ENCODE measurements at places on chromosomes 7 and 10.

- DNase-seq, result no peak
These were observed 226.6 kb upstream of the RHOBTB1 start for GRCh38 chr10:61170594-61170993.

- DNase-seq, result no peak
These were observed 307.8 kb upstream of the TPK1 start for GRCh38 chr7:145143685-145144084.

GRCh38 chr7:99422186-99422585 lies 13.4 kb downstream of the BUD31 start:
- DNase-seq, result no peak

DNA sequence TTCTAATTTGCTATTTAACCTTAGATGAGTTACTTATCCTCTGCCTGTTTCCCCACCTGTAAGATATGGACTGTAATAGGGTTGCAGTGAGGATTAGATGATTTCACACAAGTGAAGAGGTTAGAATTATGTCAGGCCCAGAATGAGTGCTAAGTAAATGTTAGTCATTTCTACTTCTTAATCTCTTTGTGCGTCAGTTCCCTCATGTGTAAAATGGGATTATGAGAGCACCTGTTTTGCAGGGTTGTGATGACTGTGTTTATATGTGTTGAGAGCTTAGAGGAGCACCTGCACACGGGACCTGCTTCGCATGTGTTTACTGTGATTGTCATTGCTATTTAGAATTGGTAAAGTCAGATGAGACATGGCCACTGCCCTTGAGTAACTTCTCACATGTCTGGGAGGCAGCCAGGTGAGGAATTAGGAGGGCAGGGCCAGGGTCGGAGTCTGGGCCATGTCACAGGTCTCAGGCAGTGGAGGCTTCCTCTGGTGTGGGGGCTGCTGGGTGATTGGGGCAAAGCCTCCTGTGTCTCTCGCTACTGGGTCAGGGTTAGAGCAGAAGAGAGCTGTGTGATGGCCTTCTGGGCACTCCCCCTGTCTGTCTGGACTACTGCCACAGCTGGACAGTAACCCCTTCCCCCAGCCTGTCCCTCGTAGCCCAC lies 106.7 kb downstream of the WDFY4 start:
- no peak for DNase-seq

GRCh38 chr10:70982443-70982842 lies 94.1 kb upstream of the PCBD1 start:
- peak; percentile 1 for DNase-seq

- no peak for DNase-seq
These were observed 7.2 kb downstream of the CPA2 start for GRCh38 chr7:130273933-130274255.

DNA sequence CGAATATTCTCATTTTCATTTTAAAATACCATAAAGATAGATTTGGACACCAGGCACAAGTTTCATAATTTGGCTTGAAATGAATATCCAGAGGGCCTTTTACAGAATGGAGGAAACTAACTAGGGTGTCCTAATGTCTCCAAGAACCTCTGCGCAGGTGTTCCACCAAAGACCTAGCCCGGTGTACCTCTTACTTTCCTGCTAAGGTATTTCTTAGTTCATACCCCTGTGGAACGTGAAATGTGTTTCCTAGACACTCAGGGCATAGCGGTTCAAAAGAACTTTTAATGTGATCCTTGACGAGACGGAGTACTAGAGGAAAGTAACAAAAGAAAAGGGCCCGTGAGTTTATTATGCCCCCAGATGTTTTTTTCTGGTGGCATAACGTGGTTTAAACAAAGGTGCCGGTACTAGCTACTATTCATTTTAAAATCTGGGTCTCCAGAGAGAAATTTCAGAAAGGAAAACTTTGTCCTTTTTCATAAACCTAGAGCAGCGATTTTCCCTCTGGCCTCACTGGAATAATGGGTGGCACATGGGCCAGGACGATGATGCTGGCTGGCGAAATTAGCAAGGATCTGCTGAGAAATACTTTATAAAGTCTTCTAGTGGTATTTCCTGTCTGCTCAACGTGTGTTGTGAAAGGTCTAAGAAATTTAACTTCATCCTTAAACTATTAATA lies 1.4 kb downstream of the APBB1IP start:
- peak; percentile 24 for DNase-seq

GRCh38 chr10:47031211-47031900 lies 120.1 kb downstream of the PTPN20 start:
- no peak for DNase-seq

DNA sequence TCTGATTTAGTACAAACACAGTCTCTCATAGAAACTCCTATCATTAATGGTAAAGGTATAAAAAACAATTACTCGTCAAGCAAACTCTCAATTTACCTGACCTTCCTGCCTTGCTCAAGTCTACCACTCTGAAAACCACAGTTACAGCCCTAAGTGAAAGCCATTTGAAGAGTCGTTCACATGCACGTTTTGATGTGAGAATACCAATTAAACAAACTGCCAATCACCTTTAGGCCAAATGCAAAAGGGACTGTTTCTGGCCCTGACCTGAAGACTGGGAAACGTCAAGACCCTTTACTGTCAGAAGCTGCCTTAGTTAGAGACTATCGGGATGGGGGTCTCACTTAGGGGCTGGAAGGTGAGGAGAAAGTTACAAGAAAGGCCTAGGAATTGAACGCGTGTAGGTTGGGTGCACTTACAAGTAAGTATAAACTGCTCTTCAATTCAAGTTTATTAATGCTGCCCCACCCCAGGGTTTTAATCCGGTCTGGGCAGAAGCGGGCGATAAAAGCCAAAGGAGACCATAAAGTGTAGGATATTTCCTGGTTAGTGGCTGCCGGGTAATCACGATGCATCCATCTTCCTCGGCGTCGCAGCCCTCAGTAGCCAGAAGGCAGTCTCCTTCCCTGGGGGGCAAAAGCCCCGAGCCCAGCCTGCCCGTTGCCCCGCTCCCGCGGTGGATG lies 935 bp downstream of the TM9SF3 start:
- DNase-seq, result peak; percentile 65

DNA sequence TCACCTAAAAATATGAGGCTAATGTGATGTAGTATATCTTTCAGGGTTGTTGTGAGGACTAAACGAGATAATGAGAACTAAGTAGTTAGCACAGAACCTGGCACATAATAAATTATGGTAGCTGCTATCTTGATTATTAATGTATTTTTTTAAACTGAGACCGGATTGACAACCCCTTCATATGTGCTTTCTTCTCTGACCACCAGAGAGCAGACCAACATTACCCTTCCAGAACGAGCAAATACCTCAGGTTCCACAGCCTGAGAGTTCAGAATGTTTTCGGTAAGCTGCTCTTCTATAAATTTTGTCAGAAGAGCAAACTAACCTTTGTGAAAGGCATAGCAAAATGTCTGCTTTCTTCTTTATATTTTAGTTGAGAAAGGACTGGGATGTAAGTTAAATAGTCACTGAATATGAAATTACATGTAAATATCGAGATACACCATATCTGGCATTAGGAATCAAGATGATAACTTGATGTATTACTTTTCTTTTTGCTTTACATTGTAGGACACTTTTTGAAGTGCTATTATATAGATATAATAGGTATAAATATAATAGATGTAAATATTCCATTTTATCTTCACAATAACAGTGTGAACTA lies 13.6 kb upstream of the BPGM start:
- peak; percentile 72 for DNase-seq

DNA sequence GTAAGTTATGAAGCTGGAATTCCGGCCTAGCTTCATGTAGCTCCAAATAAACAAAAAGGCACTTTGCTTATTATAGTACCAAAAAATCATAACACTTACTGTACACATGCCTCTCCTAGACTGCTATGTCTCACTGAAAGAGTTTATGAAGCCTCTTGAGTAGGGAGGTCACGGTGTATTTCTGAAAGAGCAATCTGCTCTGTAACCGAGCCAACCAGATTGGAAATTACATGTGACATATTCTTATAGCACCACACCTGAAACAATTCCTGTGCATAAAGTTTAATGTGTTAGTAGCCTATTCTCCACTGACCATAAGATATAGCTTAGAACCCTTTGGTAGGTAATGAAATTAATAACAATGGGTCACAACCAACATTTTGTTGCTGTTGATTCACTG lies 1.3 kb upstream of the FAM3C start:
- DNase-seq, result no peak

- DNase-seq, result no peak
These were observed at the start of gene SYCE1 for GRCh38 chr10:133565441-133566294. Gene SYCE1 (minus strand): TSS chr10:133565583. CDS start chr10:133565529, 54 bp downstream.

DNA sequence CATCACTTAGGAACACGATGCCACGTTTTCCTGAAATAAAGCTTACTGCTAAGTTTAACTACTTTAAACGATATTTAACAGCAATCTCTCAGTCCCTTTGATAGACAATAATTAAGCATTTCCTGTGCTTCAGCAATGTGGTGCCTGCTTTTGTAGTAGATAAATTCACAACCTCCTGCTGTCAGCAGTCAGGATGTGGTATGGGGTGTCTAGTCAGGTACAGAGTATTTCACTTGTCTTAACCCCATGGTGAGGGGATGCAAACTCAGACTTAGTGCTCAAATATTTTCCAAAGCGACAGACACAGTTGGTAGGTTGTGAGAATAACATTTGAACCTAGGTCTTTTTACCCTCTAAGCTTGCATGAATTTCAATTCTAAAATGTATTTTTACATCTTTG lies 526.2 kb upstream of the PFKP start:
- no peak for DNase-seq

DNA sequence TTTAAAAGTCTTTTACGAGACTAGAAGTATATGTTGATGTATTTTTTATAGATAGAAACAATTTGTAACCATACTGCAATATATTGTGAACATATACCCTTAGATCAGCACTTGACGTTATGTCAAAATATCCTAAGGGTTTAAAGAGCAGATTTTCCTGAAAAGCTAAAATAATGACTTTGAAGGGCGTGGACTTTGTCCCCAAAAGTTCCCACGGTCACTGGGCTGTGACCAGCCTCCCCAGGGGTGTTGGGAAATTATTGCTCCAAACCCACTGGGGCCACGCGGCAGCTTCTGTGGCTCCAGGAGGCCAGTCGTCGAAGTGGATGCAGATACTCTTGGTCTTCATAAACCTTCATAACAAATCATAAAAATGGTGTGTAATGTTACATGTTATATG lies 29.9 kb downstream of the DNAJB6 start:
- DNase-seq, result no peak

DNA sequence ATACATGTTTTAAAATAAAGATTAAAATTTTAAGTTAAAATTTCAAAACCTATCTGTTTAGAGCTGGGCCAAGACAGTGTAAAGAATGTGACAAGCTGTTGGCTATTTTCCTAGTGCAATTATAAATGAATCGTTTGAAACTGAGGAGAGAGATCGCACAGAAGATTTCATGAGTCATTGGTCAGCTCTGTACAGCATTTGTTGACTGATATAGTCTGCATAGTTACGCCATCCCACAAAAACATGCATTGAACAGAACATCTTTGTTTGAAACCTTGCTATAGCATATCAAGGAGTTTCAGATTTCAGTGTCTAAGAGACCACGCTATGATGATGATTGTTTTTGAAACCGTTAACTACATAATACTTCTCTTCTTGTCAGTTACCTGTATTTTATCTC lies 1.3 kb upstream of the C10orf67 start:
- DNase-seq, result no peak

GRCh38 chr10:131980761-131981428 lies 828 bp downstream of the BNIP3 start:
- DNase-seq, result no peak

DNA sequence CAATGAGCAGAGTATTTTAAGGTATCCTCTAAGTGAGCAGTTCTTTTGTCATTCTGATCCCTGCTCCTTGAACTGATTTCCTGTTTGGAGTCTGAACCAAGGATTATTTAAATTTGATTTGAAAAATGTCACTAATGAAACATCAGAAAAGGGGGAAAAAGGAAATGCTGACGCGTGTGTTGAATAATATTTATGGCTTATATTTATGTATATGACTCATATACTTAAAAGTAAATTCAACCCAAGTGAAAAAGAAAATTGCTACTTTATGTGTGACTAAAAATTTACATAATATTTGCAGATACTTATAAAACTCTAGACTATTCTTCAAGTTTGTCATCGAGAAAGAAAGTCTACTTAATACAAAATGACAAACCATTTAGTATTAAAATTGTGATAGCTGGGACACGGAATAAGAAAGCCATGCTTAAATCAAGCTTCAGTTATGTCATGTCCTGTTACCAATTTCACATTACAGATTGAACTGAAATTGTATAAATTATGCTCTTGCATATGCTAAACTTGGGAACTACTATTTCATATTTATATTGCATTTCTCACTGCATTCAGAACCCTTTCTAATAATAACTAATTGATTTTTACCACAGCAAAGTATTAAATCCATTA lies 649.9 kb downstream of the MAGI2 start:
- no peak for DNase-seq

DNA sequence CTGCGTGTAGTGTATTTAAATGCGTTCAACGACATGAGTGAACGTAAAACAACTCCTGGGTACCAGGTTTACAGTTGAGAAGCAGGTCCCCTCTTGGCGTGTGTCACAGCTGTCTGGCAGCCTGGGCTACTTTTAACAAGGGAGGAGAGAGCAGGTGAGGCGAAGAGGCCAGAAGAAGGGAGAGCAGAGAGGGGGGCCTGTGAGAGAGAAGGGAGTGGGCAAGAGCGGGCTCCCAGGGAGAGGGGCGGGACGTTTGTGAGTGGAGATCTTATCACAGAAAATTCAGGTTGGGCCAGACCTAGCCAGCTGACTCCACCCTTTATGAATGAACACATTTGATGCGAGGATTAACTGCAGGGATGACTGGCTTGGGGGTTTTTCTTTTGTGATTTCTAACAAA lies 154.0 kb downstream of the CAMK1D start:
- no peak for DNase-seq

DNA sequence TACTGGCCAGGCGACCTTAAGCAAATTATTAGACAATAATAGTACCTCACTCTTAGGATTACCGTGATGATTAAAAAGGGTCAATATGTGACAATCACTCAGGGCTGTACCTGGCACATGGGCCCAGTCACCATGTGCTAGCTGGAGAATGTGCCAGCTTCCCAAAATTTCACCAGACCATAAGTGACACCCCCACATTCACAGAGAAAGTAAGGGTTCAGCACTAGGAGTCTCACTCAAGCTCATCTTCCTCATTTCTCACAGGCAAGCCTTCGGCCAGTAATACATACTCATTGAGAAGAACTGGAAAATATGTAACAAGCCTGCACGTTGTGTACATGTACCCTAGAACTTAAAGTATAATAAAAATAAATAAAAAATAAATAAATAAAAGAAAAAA lies 22.4 kb upstream of the C10orf71 start:
- no peak for DNase-seq

DNA sequence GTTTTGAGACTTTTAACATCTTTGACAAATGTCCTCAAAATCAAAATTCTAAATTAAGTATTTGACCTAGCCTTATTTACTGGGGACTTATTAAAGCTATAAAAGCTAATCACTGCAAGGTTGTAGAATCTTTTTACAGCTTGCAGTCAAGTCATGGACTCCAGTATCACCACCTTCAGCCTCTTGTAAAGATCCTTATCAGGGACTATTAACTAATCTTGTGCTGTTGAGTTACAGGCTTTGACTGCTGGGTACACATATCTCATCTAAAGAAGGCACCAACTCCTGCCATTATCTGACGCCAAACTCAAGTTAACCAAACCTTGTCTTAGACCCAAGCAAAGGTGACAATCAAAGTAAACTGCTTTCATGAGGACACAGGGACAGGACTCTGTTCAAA lies 621.0 kb upstream of the IGFBP3 start:
- DNase-seq, result no peak

- DNase-seq, result no peak
These were observed 287.6 kb downstream of the LRMDA start for GRCh38 chr10:75718991-75719390.

All from CD4-positive, alpha-beta T cell treated with Interleukin-21 for 1 hour (primary cell).